ENCODE measurements at places on chromosomes 13 and 19. TPM values are rescaled to one million over a fixed set of nuclear protein-coding genes. Genes with fewer than 3 reads are reported as not detected.

DNA sequence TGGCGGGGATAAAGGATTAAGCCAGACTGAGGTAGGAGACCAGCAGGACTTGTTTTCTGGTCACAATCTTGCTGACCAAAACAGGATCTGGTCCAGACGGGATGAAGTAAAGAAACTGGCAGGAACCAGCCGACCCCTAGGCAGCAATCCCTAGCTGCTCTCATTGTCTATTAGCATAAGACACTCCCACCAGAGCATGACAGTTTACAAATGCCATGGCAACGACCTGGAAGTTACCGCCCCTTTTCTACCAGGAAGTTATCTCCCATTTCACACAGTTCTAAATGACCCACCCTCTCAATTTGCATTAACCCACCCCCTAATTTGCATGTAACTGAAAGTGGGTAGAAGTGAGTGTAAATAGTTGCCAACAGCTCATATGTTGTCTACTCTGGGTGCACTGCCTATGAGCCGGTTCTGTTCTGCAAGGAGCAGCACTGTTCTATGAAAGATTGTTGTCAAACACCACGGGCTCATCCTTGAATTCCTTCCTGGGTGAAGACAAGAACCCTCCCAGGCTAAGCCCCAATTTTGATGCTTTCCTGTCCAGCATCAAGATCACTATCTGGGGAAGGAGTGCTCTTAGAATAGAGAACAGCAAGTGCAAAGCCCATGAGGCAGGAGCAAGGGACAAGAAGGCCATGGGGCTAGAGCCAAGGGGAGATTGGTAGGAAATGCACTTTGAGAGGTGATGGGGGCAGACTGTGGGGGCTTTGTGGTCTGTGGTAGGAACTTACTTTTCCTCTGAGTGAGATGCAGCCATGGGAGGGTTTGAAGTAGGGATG, 13.9 kb upstream of the FBXO27 start:
- H3K4me3 ChIP-seq = no peak overlapping the region
- no peaks in the 10 kb centered on the region for H3K27me3 ChIP-seq
- no peaks in the 10 kb centered on the region for H3K36me3 ChIP-seq

GRCh38 chr19:5865772-5866171, 4.6 kb downstream of the FUT5 start:
- no peak overlapping the region for H3K4me3 ChIP-seq
- no peaks in the 10 kb centered on the region for H3K27me3 ChIP-seq
- H3K36me3 ChIP-seq = no peaks in the 10 kb centered on the region
- DNase-seq = no peak
- no peak overlapping the region for H3K27ac ChIP-seq

The C1QTNF9 gene
- total RNA-seq = 0.67 TPM

DNA sequence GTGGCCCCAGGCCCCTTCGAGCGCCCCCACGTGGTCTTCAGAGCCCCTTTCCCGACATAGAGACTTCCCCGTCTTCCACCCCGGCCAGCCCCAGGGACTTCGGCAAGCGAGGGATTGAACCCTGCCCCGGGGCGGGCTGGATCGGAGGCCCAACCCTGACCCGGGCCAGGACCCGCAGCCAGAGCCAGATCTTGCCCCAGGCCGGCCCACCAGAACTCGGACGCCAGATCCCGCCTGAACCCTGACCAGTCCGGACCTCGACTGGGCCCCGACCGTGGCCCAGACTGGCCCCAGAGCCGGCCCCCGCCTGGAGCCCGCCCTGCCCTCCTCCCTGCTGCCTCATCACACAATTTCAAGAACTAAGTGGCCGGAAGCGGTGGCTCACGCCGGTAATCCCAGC, 253 bp upstream of the TPTE2 start:
- H3K4me3 ChIP-seq = no peak overlapping the region
- no peaks in the 10 kb centered on the region for H3K4me1 ChIP-seq
- no peaks in the 10 kb centered on the region for H3K36me3 ChIP-seq
- no peaks in the 10 kb centered on the region for H3K27me3 ChIP-seq
- no peak overlapping the region for H3K27ac ChIP-seq
- DNase-seq = no peak

DNA sequence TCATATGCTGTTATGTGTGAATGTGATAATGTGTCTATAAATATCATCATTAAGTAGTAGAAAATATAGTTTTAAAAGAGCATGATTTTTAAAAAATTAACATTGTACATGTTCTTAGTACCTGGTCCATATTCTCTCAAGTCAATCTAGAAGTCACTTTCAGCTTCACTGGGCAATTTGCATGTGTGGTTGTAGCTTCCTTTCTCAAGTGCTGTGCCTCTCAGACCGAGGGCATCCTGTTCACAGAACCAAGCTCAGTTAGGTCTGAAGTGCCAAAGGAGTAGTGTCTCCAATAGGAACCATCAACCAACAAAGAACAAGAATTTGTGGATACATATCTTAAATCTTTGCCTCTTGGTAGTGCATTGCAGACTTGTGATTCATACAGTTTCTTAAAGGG, 541.8 kb upstream of the SLC10A2 start:
- no peaks in the 10 kb centered on the region for H3K27me3 ChIP-seq
- no peaks in the 10 kb centered on the region for H3K4me1 ChIP-seq
- DNase-seq = no peak
- no peak overlapping the region for H3K4me3 ChIP-seq
- no peak overlapping the region for H3K27ac ChIP-seq

DNA sequence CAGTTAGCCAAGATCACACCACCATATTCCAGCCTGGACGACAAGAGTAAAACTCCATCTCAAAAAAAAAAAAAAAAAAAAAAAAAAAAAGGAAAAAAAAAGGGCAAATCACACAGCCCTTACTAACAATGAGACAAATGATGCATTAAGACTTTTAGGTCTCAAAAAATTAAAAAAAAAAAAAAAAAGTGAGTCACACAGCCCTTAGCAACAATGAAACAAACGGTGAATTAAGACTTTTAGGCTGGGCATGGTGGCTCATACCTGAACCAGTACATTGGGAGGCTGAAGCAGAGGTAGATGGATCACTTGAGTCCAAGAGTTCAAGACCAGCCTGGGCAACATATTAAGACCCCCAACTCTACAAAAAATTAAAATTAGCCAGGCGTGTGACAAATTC, 32.4 kb upstream of the EIF3G start:
- no peak for DNase-seq
- H3K36me3 ChIP-seq = peaks cover 74% of the 10 kb centered on the region
- no peak overlapping the region for H3K27ac ChIP-seq
- no peak overlapping the region for H3K4me3 ChIP-seq

The ZNF560 gene
- total RNA-seq = not detected

DNA sequence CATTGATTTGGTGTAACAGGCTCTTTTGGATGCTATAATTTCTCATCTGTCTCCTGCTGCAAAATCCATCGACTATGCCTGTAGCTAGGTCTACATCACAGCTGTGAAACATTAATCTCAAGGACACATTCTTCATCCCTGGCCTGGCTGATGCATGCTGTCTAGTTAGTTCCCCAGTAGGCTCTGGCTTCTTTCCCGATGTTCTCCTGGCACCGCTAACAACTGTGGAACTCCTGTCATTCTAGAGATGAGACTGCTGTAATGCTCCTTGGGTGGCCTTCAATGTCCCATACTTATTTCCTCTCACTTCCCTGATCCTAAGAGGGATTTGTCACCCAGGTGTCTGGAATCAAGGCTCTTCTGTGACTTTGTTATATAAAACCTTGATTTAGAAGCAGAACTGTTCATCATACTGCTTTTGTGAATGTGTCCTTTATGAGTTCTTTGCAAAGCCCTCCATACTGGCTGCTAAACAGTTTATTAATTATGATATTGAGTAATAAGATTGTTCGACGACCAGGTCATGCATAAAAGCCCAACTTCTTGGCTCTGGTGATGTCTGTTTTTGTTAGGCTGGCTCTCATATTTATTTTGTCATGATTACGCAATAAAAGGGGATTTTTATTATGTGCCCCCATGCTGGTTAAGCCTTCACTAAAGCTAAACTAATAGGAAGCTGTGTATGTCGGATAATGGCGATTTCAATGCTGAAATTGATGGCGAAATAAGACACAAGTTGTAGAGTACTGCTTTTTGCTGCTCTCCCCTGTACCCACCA, 227.5 kb downstream of the DCT start:
- DNase-seq = no peak
- H3K27ac ChIP-seq = no peak overlapping the region
- no peak overlapping the region for H3K4me3 ChIP-seq
- no peaks in the 10 kb centered on the region for H3K27me3 ChIP-seq
- H3K4me1 ChIP-seq = no peaks in the 10 kb centered on the region
- no peaks in the 10 kb centered on the region for H3K36me3 ChIP-seq

DNA sequence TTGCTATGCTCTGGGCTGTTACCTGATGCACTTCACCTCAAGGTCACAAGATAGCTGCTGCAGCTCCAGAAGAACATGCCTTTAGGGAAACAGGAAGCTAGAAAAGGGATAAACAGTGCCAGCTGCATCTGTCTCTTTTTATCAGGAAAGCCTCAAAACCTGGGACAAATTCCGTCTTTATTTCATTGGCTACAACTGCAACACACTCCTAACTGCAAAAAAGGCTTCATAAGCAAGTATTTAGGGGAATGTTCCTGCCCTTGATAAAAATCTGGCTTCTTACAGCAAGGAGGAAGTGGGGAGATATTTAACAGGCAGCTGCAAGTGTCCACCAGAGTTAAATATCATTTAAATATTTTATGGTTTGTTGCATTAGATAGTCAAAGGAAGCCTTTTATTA, 34.2 kb upstream of the SERTM1 start:
- no peak for DNase-seq
- H3K36me3 ChIP-seq = no peaks in the 10 kb centered on the region
- no peak overlapping the region for H3K4me3 ChIP-seq

DNA sequence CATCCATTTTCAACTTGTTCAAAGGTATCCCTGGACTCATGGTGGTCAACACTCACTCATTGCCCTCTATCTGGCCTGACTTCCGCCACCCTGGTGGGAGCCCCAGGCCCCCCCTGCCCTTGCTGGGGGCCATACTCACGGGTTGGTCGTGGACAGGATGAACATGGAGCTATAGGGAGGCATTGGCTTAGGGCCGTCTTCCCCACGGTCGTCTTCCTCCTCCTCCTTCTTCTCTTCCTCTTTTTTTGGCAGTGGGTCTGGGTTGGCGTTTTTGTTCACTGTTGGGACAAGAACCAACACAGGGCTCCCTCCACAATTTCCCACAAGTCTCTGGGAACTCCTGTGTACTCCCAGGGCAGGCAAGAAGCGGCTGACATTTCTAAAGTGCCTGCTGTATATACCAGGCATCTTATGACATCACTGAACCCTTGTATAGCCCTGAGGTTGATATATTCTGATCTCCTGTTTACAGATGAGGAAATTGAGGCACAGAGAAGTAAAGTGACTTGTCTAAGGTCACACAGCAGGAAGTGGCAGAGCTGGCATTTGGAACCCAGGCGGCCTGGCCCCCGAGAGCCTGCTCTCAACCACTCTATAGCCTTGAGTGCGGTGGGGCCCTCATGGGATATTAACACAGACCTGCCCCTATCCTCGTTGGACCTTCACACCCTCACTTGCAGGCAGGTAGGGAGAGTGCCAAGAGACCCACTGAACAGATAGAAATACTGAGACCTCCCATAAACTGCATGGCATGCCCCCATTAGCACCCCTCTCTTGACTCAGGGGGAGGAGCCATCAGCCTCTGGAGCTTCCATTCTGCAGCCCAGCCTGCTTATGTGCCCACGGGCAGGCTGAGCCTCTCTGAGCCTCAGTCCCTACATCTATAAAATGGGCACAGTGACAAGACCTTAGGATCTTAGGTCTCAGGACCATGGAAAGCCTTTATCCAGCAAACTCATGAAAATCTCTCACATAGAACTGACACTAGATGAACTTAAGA, 135.0 kb downstream of the IER2 start:
- no peak overlapping the region for H3K4me3 ChIP-seq
- H3K36me3 ChIP-seq = no peaks in the 10 kb centered on the region
- DNase-seq = no peak
- H3K27ac ChIP-seq = no peak overlapping the region
- no peaks in the 10 kb centered on the region for H3K4me1 ChIP-seq
- no peaks in the 10 kb centered on the region for H3K27me3 ChIP-seq

The KLHL1 gene
- total RNA-seq = not detected

- H3K4me3 ChIP-seq = no peak overlapping the region
- H3K36me3 ChIP-seq = no peaks in the 10 kb centered on the region
- peak overlapping the region; percentile 13 for H3K27ac ChIP-seq
- no peaks in the 10 kb centered on the region for H3K4me1 ChIP-seq
- no peaks in the 10 kb centered on the region for H3K27me3 ChIP-seq
Measured at GRCh38 chr13:97266332-97266731, 44.2 kb downstream of the MBNL2 start.

The GPC5 gene
- 1.3 TPM for total RNA-seq

DNA sequence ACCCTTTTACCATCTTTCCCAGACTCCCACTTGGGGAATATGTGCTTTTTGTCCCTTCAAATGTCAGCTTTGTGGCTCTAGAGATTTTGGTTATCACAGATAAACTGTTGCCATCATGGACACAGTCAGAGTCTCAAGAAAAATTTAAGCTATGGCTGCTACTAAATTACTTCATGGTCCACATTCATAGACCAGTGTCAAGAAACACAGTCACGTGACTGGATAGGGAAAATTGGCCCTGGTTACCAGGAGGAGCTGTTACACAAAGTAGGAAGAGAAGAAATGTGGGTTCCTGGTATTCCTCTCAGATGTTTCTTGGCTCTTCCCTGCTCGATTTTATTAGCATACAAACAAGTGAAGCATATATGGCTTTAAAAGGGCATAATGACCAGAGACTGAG, 348.9 kb downstream of the NDFIP2 start:
- no peaks in the 10 kb centered on the region for H3K36me3 ChIP-seq
- H3K27me3 ChIP-seq = no peaks in the 10 kb centered on the region
- no peaks in the 10 kb centered on the region for H3K4me1 ChIP-seq

DNA sequence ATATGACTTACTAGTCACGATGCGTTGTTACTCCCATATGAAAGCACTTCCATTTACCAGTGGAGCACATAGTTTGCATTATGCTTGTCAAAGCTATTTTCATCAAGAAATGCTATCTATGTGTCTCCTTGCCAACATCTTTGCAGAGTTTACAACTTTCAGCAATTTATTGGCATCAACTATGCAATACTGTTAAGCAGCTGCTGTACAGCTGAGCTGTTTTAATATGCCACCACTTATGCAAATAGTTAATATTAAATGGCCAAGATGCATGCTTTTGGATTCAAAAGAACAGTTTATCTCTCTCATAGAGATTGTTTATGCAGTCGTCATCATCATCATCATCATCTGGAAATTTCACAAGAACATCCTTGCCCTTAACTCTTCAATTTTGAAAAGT, 67.9 kb upstream of the KLF5 start:
- H3K27ac ChIP-seq = no peak overlapping the region
- H3K4me3 ChIP-seq = no peak overlapping the region
- H3K4me1 ChIP-seq = no peaks in the 10 kb centered on the region
- H3K27me3 ChIP-seq = no peaks in the 10 kb centered on the region
- no peak for DNase-seq

DNA sequence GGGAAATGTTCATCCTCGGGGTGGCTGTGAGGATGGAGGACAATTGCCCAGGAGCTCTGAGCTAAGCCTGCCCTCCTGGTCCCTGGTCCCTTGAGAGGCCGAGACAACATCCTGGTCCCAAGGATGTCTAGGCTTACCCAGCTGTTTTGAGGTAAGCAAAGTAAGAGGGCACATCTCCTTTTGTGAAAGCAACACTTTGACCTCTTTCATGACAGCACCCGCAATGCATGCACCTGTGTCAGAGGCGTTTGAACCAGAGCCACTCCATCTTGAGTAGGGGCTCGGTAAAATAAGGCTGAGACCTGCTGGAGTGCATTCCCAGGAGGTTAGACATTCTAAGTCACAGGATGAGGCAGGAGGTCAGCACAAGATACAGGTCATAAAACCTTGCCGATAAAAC, 43.1 kb upstream of the ANKRD10 start:
- H3K36me3 ChIP-seq = no peaks in the 10 kb centered on the region
- no peak overlapping the region for H3K27ac ChIP-seq
- no peak overlapping the region for H3K4me3 ChIP-seq
- no peak for DNase-seq
- H3K27me3 ChIP-seq = no peaks in the 10 kb centered on the region

The CRB3 gene
- total RNA-seq = 0.33 TPM
